ENCODE measurements at places on chromosomes 1 and 21.

- no peak for DNase-seq
These were observed 18.6 kb downstream of the GBP6 start for GRCh38 chr1:89382479-89382878.

DNA sequence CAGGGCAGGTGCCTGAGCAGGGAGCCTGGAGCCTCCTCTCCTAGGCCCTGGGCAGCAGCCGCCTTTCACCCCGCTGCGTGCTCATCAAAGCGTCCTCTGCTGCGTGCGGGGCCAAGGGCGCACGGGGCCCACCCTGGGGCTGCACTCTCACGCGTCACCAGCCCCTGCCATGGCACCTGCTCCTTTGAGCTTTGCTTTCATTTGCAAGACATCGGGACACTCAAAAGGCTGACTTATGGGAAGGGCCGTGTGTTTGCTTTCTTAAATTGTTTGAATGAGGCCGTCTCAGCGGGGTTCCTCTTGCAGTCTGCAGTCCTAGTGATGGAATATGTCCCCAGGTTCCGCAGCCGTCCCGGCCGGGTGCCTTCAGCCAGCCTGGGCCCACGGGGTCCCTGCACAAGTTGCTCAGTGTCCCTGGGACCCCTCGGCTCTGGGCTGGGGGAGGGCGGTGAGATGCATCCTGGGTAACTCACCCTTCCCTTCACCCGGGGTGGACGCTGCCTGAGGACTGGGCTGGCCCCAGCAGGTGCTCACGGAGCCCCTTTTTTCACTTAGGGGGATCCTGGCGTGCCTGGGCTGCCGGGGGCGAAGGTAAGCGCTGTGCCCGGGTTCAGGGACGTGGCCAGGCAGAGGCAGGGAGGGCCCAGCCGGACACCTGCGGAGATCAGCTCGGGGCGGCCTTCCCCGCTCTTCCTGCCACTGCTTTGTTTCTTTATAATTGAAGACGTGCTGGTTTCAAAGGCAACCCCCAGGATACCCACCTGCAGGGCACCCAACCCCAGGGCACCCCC lies 53.1 kb downstream of the SLC19A1 start:
- no peak for DNase-seq

DNA sequence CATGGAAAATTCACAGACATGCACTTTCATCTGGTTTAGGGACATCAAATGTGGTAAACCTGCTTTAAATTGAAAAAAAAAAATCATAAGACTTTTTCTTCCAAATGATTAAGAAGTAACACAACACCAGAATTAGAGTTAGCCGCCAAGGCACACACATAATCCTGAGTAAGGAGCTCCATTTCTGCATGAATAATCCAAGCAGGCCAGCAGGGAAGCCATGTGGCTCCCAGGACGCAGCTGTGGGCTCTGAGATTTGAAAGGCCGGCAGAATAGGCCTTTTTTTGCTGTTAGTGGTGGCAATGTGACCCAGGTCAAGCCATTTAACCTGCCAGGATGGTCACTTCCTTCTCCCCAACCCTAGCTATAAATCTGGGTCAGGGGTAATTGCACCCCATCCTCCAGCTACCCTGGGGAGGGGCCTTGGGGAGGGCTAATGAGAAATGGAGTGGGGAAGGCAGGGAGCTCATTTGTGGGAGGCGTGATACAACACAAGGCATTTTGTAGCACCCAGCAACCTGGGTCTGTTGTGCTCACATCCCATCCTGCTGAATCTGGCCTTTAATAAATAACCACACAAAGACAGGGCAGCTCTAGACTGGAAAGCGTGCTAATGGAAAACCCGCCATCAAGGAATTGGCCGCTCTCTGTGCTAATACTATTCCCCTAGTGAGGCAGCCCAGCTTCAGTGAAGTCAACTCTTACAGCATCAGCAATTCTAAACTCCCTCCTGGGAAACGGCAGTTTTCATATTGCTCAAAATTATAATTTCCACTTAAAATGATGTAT lies 178.5 kb downstream of the RHOU start:
- no peak for DNase-seq

GRCh38 chr1:239912471-239912870 lies 179.2 kb upstream of the FMN2 start:
- no peak for DNase-seq

GRCh38 chr1:2208309-2209239 lies 14.0 kb upstream of the FAAP20 start:
- no peak for DNase-seq

DNA sequence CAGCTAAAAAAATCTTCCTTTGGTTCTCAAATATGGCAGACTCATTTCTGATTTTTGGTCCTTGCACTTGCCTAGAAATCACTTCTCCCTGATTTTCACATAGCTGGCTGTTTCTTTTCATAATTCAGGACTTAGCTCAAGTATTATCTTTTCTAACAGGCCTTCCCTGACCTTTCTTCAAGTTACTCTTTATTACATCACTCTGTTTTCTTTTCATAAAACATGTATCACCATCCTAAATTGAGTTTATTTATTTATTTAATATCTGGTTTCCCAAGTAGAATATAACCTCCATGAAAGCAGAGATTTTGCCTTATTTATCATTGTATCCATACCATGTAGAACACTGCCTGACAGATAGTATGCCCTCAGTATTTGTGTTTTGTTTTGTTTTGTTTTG lies 18.2 kb upstream of the GNG5 start:
- no peak for DNase-seq

GRCh38 chr1:209629621-209630382 lies 22.4 kb downstream of the LAMB3 start:
- DNase-seq, result no peak

DNA sequence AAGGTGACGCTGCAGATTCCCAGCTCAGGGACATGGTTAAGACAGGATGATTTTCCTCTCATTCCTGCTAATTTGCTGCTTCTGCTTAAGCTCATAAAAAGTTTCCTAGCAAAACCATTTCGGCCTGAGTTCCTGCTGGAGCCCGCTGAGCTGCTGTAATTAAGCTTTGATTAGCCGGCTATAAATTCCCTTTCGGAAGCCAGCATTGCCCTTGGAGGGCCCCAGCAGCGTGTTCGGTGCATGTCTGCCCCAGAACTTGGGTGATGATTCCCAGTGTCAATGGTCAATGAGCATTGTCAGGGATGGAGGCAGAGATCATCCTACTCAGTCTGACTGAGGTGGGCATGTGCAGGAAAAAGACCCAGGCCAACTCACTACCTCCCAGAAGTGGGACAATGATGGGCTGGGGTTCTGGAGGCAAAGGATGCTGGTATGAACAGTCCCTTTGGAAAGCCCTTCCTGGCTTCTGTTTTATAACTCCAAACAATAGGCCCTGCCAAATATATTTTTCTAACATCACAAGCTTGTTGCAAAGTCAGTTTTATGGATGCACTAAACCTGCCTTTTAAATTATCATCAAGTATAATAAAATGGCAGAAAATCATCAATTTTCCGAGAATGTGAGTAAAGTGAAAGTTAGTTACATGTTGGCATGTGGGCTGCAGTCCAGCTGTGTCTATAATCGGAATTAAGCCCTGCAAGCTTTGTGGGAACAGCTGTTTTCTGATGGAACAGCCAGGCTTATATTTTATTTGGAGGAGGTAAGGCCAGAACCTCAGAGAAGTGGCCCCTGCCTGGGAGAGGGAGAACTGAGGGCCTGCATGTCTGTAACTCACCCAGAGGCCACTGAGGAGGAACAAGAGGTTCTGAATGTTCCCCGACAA lies 257.1 kb downstream of the GRIK3 start:
- no peak for DNase-seq

DNA sequence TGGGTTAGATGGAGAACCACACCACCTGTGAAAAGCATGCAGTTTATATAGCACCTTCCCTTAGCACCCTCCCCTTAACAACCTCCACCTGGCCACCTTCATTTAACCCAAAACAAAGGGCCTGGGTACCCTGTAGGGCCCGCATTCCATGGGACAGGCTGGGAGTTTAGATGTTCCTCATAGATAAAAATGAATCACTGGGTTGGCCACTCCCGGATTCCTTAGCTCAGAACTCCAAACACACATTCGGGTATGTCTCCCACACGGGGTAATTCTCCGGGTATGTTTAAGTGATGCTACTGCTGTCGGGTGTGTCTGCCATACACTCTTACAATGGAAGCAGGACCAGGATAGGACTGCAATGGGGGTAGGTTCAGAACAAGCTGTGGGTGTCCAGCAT lies 43.9 kb upstream of the FOXO6 start:
- DNase-seq, result no peak

GRCh38 chr1:13728091-13728715 lies 28.2 kb downstream of the PRDM2 start:
- no peak for DNase-seq

- DNase-seq, result no peak
These were observed 11.5 kb upstream of the A3GALT2 start for GRCh38 chr1:33332357-33332789.

- no peak for DNase-seq
These were observed 18.8 kb downstream of the KYAT3 start for GRCh38 chr1:88973520-88974137.

- DNase-seq, result no peak
These were observed 107.7 kb downstream of the KIAA0319L start for GRCh38 chr1:35449334-35450008.

DNA sequence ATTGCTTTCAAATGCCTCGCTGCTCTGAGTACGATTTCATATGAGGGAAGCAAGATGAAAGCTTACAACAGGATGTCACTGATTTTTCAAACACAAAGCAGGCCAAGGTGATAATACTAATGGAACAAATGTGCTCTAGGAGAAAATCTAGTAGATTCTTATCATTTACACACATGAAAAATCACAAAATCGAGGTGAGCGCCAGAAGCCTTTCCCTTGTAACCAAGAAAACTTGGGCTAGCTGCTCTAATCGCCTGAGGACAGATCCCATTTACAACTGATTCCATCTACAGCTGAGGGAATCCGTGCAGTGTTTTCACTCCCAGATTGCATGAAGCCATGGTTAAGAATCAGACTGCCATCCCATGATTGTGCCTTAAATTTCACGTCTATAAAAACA lies 117.5 kb downstream of the TM2D1 start:
- no peak for DNase-seq

DNA sequence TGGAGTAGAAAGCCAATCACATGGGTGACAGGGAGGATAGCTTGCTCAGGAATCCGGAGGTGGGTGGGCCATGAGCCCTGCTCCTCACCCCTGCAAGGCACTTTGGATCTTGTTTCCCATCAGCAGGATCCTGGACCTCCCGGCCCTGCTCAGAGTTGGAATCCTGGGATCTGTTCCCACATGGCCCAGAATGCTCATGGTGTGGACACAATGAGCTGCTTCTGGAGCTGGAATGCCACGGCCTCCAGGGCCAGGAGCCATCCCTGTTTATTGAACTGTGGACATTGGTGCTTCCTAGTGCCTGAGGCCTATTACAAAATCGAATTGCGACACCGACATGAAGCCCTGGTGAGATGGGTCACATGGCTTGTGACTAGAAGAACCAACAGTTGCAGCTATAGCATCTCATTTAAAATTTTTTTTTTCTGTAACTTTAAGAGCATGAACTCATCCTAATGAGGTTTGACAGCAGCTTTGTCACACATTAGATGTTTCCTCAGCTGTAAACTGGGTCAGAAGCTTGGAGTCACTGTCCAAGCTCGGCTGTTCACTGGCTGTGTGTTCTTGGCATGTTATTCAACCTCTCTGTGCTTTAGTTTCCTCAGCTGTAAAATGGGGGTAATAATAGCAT lies 40.4 kb upstream of the GOLT1A start:
- no peak for DNase-seq

- DNase-seq, result no peak
These were observed 123.6 kb downstream of the PEX14 start for GRCh38 chr1:10598389-10598702.

DNA sequence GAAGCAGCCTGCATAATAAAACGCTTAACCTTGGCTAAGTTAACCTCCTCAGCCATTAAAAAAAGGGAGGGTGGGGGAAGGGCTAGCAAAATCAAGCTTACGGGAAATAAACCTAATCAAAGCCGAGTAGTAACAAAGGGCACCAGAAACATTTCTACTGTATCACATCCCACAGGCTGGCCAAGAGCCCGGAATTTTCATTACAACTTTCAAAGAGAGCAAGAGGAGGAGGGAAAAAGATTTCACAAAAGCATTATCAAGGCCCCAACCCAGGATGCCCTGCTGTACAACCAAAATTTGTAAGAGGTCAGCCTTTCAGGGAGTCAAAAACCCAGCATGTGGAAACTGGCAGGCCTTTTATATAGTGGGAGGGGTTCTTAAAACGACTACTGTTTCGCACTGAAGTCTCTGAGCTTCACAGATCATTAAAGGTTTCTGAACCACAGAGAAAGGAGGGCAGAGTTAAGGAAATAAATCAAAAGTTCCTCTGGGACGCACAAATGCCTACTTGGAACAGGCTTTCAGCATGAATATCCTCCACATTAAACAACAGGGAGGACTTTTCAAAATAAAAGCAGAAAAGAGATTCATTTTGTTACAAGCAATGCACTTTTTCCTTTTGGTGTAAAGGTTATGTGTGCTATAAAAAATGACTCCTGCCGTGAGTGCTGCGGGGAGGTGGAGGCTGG lies 90.4 kb downstream of the SLC45A1 start:
- no peak for DNase-seq

- DNase-seq, result no peak
These were observed 43.2 kb upstream of the COL6A1 start for GRCh38 chr21:45938453-45938755.

DNA sequence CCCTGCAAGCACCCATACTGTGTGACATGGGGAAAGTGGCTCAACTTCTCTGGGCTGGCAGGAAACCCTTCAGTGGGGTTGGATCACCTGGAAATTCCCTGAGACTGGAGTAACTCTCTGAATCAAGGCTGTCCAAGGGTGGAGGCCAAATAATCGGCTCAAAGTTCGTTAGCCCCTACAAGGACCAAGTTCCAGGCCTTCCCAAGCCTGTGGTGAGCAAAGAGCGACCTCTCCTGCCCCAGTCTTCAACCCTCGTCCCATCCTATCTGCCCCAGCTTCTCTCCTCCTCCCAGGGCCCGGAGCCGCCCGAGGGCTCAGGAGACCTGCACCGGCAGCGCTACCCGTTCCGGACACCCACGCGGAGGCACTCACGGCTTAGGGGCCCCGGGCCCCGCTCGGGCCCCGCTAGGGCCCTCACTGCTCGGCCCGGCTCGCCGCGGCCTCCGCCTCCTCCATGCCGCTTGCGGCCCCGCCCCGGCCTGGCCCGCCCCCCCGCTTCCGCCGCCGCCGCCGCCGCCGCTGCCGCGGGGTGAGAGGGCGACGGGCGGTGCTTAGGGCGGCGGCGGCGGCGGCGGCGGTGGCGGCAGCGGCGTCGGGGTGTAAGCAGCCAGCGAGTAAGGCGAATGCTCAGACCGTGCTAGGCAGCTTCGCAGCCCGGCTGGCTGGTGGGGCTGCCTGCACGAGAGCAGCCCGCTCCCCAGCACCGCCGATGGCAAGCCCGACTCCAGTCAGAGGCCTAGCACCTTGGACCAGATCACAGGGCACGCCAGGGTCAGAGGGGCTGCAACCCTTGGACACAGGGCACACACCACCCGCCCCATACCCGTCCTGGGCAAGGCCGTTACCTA lies at the start of gene POMGNT1:
Gene POMGNT1, minus strand, starts transcription at position 471 of the 848 bp plus-strand sequence. CDS start 613 bp downstream, outside the sequence.
- DNase-seq, result peak; percentile 60

DNA sequence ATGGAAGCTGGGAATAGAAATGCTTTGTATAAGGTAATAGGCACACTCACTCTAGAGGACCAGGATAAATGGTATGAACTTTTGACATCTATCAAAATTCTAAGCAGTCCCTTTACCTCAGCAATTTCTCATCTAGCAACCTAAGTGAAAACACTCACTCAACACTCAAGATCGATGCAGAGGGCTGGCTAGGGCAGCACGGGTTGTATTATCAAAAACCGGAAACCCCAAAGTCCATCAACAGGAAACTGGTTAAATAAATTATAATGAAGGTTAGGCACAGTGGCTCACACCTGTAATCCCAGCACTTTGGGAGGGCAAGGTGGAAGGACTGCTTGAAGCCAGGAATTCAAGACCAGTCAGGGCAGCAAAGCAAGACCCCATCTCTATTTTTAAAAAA lies 9.4 kb downstream of the USP48 start:
- DNase-seq, result no peak

Measured in stimulated activated CD4-positive, alpha-beta T cell treated with anti-CD3 and anti-CD28 coated beads, TNF-alpha, amount 100 ng/mL, for 4 hours (primary cell).